Peyer's patch (tissue), 4 donors: ENCODE measurements at places on chromosomes 5 and 9. TPM values are rescaled to one million over a fixed set of nuclear protein-coding genes. Genes with fewer than 3 reads are reported as not detected.

F12 gene
- total RNA-seq, result 9.5 TPM

RALGPS1 gene
- total RNA-seq, result 138 TPM

CDH10 gene
- total RNA-seq, result not detected

PDCD1LG2 gene
- total RNA-seq, result not detected

PCDHGA5 gene
- 1.6 TPM for total RNA-seq

ANKRD55 gene
- total RNA-seq, result 0.80 TPM

DBH gene
- total RNA-seq, result not detected

GRCh38 chr5:23451156-23451555 lies 56.3 kb upstream of the PRDM9 start:
- H3K36me3 ChIP-seq, result no peaks in the 10 kb centered on the region
- no peaks in the 10 kb centered on the region for H3K4me1 ChIP-seq
- no peak for DNase-seq
- H3K27me3 ChIP-seq, result no peaks in the 10 kb centered on the region

DNA sequence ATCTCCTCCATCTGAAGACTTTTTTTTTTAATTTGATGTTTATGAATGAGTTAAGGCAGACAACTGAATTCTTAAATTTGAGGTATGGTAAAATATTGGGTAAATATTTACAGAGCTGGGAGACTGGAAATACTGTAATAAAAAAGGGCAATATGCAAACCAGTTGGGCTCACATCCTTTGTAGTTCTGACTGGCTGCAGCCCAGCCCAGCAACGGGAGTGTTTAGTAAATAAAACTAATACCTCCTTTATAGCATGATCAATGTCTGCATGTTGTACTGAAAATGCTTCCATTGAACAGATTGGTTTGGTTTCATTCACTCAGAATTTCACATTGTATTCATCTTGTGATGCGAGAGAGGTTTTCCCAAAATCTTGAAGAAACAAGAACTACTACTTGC lies 365.0 kb downstream of the DMRT2 start:
- H3K27me3 ChIP-seq, result no peaks in the 10 kb centered on the region
- H3K4me1 ChIP-seq, result no peaks in the 10 kb centered on the region
- no peak overlapping the region for H3K27ac ChIP-seq

DNA sequence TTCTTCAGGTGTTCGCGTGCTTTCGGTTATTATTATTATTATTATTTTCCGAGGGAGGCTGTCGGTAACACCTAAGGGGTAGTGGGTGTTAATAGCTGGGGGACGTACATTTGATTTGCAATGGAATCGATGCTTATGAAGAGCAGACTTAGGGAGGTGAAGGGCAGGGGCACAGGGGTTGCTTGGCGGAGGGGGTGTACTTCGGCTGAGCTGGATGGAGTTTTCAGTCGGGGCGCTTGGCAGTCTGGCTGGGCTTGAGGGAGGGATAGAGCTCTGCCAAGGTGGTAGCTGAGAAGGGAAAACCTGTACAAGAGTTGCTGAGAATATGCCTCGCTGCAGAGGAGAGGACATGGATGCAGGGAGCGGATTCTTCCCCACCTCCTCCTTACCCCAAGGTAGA lies 617 bp upstream of the PTPRD start:
- peak overlapping the region; percentile 43 for H3K4me3 ChIP-seq
- no peak for DNase-seq
- no peaks in the 10 kb centered on the region for H3K4me1 ChIP-seq
- no peaks in the 10 kb centered on the region for H3K36me3 ChIP-seq
- no peaks in the 10 kb centered on the region for H3K27me3 ChIP-seq

- no peaks in the 10 kb centered on the region for H3K4me1 ChIP-seq
- no peaks in the 10 kb centered on the region for H3K27me3 ChIP-seq
- no peak overlapping the region for H3K27ac ChIP-seq
- no peaks in the 10 kb centered on the region for H3K36me3 ChIP-seq
- no peak for DNase-seq
Measured at GRCh38 chr9:121196389-121196788, 5.3 kb downstream of the RAB14 start.

DNA sequence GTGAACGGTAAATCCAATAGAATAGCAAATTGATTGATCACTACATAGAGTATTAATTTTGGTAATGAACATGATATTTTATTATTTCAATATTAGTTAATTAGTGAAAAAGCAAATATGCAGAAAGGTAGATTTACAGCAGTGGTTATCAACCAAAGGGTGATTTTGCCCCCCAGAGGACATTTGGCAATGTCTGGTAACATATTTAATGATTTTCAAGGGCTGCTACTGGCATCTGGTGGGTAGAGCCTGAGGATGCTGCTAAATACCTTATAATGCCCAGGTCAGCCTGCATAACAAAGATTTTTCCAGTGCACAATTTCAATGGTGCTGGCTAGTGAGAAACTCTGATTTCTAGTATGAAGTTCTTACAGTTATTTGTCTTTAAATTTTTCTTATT lies 1313.7 kb downstream of the PTPRD start:
- no peaks in the 10 kb centered on the region for H3K36me3 ChIP-seq
- H3K4me3 ChIP-seq, result no peak overlapping the region
- H3K27ac ChIP-seq, result no peak overlapping the region
- H3K4me1 ChIP-seq, result no peaks in the 10 kb centered on the region
- no peak for DNase-seq
- no peaks in the 10 kb centered on the region for H3K27me3 ChIP-seq

DNA sequence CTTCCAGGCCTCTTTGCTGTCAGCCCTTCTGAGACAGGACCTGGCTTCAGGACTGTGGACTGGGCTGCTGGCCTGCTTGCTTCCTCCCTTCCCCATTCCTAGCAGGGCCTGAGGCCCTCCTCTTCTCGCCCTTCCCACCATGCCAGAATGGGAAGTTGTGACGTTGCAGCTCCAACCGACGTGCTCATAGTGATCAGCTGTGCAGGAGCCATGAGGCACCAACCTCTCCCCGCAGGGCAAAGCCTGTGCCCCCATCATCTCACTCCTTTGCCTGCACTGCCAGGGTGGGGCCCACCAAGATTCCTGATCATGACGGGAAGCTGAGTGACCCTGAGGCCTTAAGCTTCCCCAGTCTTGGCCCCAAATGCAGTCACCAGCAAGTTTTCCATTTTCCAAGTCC lies 45.1 kb upstream of the GARNL3 start:
- H3K4me3 ChIP-seq, result no peak overlapping the region
- no peak overlapping the region for H3K27ac ChIP-seq
- DNase-seq, result no peak
- no peaks in the 10 kb centered on the region for H3K27me3 ChIP-seq

GRCh38 chr9:7546261-7546660 lies 253.3 kb downstream of the DMAC1 start:
- DNase-seq, result no peak
- no peaks in the 10 kb centered on the region for H3K27me3 ChIP-seq
- H3K4me1 ChIP-seq, result no peaks in the 10 kb centered on the region
- H3K27ac ChIP-seq, result no peak overlapping the region
- no peaks in the 10 kb centered on the region for H3K36me3 ChIP-seq

DNA sequence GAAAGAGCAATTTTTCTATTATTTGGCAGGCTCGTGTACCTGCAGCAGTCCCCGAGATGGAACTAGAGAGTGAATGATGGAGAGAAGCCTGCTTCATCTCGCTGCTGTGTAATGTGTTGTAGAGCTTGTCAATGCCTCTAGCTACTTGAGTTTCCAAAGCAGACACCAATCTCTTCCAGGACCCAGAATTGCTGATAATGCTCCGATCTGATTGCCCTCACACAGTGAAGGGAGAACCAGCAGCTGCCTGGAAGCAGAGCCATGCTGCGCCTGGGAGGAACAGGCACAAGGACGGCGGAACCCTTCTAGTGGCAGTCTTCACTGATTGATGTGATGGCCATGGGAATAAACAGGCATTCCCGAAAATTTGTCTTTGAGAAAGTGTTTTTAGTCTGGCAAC lies 288.0 kb downstream of the ICE1 start:
- no peaks in the 10 kb centered on the region for H3K27me3 ChIP-seq
- no peaks in the 10 kb centered on the region for H3K4me1 ChIP-seq
- H3K27ac ChIP-seq, result no peak overlapping the region
- no peaks in the 10 kb centered on the region for H3K36me3 ChIP-seq

GRCh38 chr5:167985373-167985772 lies 306.1 kb upstream of the WWC1 start:
- H3K36me3 ChIP-seq, result no peaks in the 10 kb centered on the region
- H3K27me3 ChIP-seq, result no peaks in the 10 kb centered on the region
- H3K4me1 ChIP-seq, result no peaks in the 10 kb centered on the region
- DNase-seq, result no peak
- H3K4me3 ChIP-seq, result no peak overlapping the region
- no peak overlapping the region for H3K27ac ChIP-seq

- H3K36me3 ChIP-seq, result no peaks in the 10 kb centered on the region
- no peak overlapping the region for H3K27ac ChIP-seq
- no peaks in the 10 kb centered on the region for H3K27me3 ChIP-seq
- no peak for DNase-seq
- no peaks in the 10 kb centered on the region for H3K4me1 ChIP-seq
Measured at GRCh38 chr5:89110916-89111646, 228.1 kb upstream of the MEF2C start.

DNA sequence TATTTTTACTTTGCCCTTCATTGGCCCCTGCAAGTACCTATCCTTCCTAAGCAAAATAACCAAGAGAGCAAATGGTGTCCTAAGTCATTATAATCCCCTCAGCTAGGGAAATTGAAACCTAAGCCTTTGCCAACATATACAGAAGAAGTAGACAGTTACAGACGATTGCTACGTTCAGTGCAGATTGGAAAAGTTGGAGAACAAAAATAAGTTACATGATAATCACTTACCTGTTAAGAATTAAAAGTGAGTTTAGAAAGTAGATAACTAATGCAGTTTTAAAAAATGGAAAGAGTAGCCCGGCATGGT lies 244.8 kb downstream of the MPDZ start:
- no peaks in the 10 kb centered on the region for H3K27me3 ChIP-seq
- DNase-seq, result no peak
- no peak overlapping the region for H3K4me3 ChIP-seq
- no peaks in the 10 kb centered on the region for H3K36me3 ChIP-seq
- no peak overlapping the region for H3K27ac ChIP-seq

GRCh38 chr9:92463984-92464383 lies 18.3 kb downstream of the ASPN start:
- no peak overlapping the region for H3K4me3 ChIP-seq
- no peaks in the 10 kb centered on the region for H3K36me3 ChIP-seq
- no peaks in the 10 kb centered on the region for H3K4me1 ChIP-seq

DNA sequence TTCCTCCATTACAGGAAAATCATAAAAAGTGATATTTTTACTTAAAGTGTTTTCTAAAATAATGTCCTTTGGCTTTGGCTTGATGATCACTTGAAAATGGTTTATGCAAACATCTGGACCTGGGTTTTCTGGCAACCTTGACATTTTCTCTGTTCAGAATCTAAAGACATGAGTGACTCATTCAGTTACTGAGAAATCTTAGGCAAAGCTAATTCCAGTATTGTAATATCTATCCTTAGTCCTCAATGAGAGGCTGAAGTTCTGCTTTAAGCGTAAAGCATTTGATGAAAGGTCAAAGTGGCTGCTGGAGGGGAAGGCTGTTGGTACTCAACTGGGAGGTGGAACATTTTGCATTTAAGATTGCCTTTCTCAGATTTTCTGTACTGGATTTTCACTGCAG lies 2.3 kb downstream of the MAN2A1 start:
- no peaks in the 10 kb centered on the region for H3K4me1 ChIP-seq
- H3K36me3 ChIP-seq, result no peaks in the 10 kb centered on the region
- H3K27ac ChIP-seq, result no peak overlapping the region
- no peak for DNase-seq

- H3K4me1 ChIP-seq, result peaks cover 12% of the 10 kb centered on the region
- H3K4me3 ChIP-seq, result peak overlapping the region; percentile 69
Measured at GRCh38 chr9:20620650-20621470, 1.4 kb downstream of the MLLT3 start.

DNA sequence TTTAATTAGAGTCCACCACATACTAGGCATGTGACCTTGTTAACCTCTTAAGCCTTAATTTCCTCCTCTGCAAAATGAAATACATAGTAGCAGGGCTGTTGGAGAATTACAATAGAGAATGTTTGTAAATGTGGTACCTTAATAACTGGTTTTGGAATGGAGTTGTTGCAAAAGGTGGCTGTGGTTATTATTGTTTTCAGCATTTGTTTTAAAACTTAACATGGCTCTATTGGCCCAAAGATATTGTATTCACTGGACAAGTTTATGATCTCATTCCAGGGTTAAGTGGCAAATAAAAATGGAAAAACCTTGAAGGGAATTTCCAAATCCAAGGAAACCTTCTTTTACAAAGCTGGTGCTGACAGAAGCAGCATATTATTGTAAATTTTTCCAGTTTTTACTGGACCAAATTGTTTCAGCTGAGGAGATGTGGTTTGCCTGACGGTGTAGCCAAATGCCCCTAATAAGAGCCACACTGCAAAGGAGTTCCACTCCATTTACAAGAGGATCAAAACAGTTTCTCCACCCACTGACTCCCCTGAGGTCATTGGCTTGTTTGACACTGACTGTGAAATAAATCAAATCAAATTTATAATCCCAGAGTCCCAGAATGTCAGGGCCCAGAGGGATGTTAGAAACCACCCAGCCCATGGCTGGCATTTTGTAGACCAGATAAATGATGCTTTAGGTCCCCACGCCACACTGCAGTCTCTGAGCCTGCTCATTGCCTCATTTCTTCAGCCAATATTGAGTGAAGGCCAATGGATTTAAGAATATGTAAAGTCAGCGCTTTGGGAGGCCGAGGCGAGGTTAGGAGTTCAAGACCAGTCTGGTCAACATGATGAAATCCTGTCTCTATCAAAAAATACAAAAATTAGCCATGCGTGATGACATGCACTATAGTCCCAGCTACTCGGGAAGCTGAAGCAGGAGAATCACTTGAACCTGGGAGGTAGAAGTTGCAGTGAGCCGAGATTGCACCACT lies 45.2 kb downstream of the ADRA1B start:
- H3K36me3 ChIP-seq, result no peaks in the 10 kb centered on the region
- H3K27me3 ChIP-seq, result no peaks in the 10 kb centered on the region
- H3K4me1 ChIP-seq, result no peaks in the 10 kb centered on the region
- H3K27ac ChIP-seq, result no peak overlapping the region
- H3K4me3 ChIP-seq, result no peak overlapping the region

DNA sequence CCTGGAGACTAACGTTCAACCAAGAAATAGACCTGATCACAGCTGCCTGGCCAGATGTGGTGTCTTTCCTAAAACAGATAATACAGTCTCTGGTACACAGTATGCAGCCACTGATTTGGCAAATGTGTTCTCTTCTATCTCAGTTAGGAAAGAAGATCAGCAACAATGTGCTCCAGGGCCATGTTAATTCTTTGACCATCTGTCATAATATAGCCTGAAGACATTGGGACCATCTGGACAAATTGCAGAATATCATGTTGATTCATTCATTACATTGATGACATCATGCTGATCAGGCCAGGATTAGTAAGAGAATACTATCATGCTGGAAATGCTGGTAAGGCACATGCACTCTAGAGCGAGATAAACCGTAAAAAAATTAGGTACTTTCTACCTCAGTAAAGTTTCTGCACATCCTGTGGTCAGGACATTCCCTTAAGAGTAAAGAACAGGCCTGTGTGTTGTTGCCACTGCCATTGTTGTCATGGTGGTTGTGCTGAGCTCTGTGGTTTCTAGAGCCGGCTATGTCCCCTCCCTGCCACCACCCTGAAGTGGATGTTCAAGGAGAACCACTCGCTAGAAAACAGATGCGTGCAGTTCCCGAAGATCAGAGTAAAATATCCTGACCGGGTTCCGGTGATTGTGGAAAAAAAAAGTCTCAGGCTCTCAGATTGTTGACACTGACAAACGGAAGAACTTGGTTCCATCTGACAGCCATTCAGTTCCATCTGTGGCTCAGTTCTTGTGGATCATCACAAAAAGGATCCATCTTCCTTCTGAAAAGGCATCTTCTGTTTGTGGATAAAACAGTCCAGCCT lies 6.4 kb upstream of the JMY start:
- H3K4me1 ChIP-seq, result no peaks in the 10 kb centered on the region
- no peaks in the 10 kb centered on the region for H3K27me3 ChIP-seq
- H3K36me3 ChIP-seq, result no peaks in the 10 kb centered on the region
- no peak overlapping the region for H3K4me3 ChIP-seq
- no peak overlapping the region for H3K27ac ChIP-seq
